Activated naive CD4-positive, alpha-beta T cell treated with Interleukin-2 at 50 U/mL for 16 hours (primary cell): ENCODE measurements at places on chromosomes 4 and X.

DNA sequence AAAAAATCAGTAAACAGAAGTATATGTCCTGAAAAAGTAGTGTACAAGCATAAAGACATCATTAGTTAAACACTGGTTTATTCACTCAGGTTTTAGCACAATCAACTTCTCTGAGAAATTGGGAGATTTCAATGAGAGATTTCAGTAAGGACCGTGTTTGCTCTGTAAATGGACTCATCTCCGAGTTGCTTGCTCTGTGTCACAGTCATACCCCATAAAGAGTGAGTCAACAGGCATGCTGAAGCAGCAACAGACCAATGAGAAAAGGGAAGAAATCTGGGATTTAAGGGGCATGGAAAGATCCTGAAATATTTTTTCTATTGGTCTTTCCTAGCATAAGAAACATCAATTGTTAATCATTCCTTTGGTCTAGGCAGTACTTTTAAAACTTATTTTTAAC lies 4.7 kb downstream of the GLUD2 start:
- no peak for DNase-seq

- DNase-seq: no peak
Measured at GRCh38 chr4:86220121-86220520, 139.7 kb downstream of the MAPK10 start.

DNA sequence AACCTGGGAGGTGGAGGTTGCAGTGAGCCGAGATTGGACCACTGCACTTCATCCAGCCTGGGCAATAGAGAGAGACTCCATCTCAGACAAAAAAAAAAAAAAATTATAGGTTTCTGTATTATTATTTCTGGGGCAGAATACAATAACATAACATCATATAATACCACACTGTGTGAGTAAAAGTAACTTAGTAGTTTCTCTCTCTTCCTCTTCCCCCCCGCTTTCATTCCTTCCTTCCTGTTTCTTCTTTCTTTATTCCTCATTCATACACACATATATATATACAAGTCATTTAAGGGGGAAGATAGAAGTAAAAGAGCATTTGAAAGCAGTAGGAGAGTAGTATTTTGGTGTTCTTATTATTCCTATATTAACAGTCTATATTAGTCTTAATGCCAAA lies 55.9 kb upstream of the FHDC1 start:
- no peak for DNase-seq

DNA sequence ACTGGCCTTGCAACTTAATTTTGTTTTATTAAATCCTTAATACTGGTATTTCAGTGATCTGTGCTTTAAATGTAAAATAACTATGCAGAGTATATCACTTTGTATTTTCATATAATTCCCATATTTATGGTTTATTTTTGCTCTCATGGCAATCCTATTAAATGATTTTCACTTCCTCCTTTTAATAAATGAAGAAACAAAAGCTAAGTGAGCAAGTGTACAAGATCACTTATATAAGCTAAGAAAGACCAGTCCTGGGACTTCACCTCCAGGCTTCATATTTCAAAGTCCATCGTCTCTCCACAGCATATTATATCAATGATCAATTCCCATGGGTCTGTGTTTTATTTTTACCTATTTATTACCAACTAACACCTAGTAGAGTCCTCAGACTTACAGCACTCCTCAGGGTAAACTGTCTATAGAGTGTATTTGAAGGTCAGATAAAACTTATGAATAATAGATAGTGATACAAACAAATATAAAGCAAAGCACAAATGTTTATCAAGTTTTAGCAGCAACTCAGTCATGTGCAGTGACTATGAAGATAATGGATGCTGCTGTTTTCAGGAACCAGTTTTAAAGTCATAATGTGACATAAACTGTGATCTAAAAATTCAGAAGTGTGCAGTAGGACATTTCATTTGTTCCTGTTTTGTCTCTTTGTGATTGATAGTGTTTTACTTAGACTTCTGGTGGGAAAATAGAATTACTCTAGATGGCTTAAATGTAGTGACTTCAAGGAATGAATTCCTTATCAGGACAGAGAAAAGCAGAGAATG lies 56.8 kb downstream of the ARHGAP24 start:
- no peak for DNase-seq

- DNase-seq: no peak
Measured at GRCh38 chrX:48532161-48532560, 7.4 kb upstream of the TBC1D25 start.

- no peak for DNase-seq
Measured at GRCh38 chr4:119110121-119110520, 25.5 kb upstream of the MYOZ2 start.

DNA sequence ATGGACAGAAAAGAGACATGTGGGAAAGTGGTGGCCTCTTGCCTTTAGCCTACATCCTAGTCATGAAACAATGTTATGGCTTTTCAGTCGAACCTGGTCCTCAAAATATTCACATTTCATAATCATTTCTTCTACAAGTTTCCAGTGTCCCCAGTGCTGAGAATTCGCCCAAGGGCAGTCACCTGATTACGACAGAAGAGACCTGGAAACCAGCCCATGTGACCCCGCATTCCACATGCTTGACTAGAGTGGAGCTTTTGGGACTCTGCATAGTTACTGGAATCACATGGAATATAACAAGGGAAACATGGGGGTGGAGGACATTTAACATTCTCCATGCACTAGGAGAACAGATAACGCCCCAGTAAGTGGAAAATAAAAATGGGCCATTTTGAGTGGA lies 100.1 kb downstream of the PPARGC1A start:
- no peak for DNase-seq

DNA sequence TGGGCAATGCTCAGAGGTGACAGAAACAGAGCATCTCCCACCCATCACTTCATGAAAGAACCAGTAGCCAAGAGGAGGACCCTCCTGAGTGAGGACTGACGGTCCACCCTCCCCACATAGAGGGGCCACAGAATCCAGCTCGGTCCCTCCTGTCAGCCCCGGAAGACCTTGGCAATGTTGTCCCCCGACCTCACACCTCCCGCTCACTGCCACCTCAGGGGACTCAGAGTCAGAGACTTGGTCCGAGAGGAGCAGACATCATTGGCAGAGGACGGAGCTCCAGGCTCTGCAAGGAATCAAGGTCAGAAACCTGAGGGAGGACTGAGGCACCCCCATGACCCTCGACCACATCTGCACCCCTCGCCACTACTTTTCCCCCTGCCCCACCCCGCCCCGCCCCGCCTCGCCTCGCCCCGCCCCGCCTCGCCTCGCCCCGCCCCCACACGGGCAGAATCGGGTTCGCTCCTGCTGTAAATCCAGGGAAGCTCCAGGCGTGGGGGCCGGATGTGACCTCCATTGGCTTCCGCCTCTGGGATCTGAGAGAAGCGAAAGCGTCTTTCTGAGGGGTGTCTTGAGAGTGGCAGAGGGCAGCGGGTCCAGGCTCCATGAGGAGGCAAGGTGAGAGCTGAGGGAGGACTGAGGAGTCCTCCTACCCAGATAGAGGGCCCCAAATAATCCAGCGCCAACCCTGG lies at the start of gene MAGEA11:
Gene MAGEA11 (plus strand): TSS at position 516 of the 692 bp plus-strand sequence. CDS start 1,100 bp downstream, outside the sequence.
- DNase-seq: no peak

DNA sequence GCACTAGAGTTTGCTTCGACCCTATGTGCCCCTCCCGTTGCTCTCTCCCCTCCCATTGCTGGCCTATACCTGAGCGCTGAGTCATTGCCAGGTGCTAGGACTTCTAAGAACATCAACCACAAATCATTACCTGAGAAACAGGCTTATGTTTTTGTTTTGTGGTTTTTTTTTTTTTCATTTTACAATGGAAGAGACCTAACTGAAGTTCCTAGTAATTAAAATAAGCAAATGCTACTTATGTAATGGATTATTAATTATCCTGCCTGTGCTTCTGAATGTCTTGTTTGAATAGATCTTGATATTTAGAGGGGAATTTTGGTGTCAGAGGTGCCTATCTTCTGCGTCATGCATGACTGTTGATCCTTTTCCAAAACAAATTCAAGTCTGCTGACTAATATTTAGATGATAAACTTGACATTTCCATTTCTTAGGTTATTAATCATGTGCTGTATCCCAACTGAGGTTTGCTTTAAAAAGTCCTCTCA lies 275.4 kb upstream of the CPEB2 start:
- no peak for DNase-seq

GRCh38 chr4:38084877-38085711 lies 124.9 kb downstream of the PTTG2 start:
- no peak for DNase-seq

- DNase-seq: no peak
Measured at GRCh38 chrX:77436271-77436670, 10.9 kb upstream of the FGF16 start.

DNA sequence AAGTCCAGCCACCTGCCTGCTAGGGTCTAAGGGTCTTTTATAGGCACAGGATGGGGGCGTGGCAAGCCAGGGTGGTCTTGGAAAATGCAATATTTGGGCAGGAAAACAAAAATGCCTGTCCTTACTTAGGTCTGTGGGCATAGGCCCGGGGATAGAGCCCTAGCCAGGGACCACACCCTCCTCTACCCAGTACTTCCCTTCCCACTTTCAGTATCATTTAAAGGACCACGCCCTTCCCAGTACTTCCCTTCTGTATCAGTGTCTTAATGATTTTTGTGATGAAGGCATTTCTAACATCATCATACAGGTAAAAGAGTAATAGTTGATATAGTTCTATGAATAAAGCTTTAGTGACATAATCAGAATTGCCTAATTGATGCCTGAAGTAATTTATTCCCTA lies 11.4 kb downstream of the BANK1 start:
- no peak for DNase-seq

GRCh38 chrX:11470250-11470974 lies 177.2 kb downstream of the AMELX start:
- no peak for DNase-seq

- no peak for DNase-seq
Measured at GRCh38 chr4:184375027-184375426, 99.3 kb downstream of the IRF2 start.

DNA sequence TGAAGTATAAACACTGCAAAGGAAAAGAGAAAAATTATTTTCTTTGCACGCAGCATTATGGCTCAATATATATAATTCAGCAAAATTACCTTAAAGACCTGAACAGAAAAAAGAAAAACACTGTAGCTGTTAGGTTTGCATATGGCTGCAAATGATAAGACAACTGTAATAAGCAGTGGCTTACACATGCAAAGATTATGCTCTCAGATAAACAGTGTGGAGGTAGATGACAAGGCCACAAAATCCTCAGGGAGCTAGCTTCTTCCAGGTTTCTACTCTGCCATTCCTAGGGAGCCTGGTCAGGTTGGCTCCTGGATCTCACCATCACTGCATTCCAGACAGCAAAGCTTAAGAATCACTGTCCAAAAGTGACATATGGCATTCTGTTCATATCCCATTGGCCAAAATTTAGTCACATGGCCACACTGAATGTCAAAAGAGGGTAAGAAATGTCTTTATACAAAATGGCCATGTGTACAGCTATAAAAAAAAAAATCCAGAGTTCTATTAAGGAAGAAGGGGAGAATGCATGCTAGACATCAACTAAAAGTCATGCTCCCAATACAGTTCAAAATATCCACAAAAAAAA lies 195.2 kb upstream of the SLC7A11 start:
- no peak for DNase-seq

DNA sequence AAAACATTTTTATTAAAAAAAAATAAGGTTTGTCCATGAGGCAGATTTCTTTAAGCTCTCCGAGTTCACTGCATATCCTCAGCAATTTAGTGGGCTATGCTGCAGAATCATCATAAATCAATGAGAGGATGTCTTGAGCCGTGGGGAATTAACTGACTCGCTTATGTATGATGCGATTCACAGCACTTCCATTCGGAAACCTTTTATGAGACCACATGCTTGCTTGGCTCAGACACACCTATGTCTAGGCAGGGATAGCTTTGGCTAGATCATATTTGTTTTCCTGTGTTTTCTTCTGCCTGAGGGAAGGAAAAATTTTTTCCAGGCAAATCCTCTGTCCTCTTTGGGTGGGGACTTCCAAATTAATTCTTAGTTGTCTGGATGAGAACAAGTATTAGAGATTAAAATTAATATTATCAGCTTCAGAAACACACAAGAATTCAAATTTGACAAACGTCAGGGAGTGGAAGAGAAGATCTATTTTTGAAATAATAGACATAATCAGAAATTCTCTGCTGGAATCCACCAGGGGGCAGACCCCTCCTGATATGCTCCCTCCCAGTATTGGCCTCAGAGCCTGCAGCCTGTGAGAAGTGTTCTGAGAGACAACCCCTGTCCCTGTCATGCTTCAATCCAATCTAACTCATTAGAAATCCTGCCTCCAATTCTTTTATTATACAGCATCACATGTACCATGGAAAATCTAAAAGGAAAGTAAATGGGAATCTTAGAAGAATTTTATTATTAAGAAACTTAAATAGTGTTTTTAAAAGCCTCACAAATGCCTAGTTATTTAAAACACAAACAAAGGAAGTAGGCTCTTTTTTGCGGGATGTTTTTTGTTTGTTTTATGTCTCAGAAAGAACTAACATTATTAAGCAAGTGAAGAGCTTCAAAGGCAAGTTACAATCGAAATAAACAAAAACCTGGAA lies 345.1 kb upstream of the TACR3 start:
- peak; percentile 2 for DNase-seq

- no peak for DNase-seq
Measured at GRCh38 chrX:63581398-63581797, 203.6 kb downstream of the ARHGEF9 start.

DNA sequence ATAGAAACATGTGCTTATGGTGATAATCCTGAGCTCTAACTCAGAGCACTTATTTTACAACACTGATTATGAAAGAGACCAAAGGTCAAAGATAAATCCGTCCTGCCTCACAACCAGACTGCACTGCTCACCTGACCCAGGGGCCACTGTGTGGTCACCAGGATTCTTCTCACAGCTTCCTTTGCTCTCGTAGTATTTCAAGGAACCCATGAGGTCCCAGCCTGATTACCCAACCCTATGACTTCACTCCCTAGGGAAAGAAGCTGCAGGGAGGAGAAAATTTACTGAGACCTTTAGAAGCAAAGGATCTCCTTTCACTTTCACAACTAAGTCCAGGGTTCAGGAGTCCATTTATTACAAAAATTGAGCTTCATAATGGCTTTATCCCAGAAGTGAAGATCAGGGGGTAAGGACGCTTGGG lies 9.6 kb downstream of the SLC25A5 start:
- DNase-seq: no peak

- no peak for DNase-seq
Measured at GRCh38 chrX:63475200-63475599, 124.1 kb upstream of the SPIN4 start.

DNA sequence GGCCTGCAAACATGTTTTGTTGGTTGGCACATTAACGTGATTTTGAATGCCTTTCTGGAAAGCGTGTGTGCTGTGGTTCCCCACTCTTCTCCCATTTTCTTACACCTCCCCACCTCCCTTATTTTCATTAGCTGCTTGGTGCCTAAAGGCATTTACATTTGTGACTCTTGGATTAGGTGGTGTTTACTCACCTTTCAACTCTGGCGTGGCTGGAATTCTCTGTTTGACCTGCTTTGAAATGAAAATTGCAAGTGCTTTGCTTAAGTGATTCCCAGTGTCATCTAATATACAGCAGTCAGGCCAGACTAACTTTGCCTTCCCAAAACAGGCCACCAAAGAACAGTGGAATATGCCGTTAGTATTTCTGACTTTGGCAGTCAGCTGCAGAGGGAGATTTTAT lies 80.5 kb downstream of the NHSL2 start:
- no peak for DNase-seq

- no peak for DNase-seq
Measured at GRCh38 chrX:20372533-20372932, 105.8 kb upstream of the RPS6KA3 start.
